ENCODE measurements at places on chromosomes 6 and 20. TPM values are rescaled to one million over a fixed set of nuclear protein-coding genes. Genes with fewer than 3 reads are reported as not detected.

The VGLL2 gene
- total RNA-seq, result not detected

The ANKRD66 gene
- not detected for total RNA-seq

The TINAG gene
- not detected for total RNA-seq

The NKAPL gene
- total RNA-seq, result 1.2 TPM

The LY86 gene
- total RNA-seq, result not detected

The TMEM217 gene
- total RNA-seq, result 15.5 TPM

The PTGIS gene
- total RNA-seq, result 1.8 TPM

The MATN4 gene
- total RNA-seq, result not detected

The AGPAT4 gene
- total RNA-seq, result 6.1 TPM

The PNPLA1 gene
- total RNA-seq, result not detected

The ID4 gene
- 0.04 TPM for total RNA-seq

The ANGPT4 gene
- not detected for total RNA-seq

The TMEM244 gene
- total RNA-seq, result not detected

The SPDEF gene
- not detected for total RNA-seq

The RIPPLY2 gene
- total RNA-seq, result not detected

The MYBL2 gene
- 41.9 TPM for total RNA-seq

The ENPP4 gene
- 8.7 TPM for total RNA-seq

The OPRM1 gene
- not detected for total RNA-seq

The CRIP3 gene
- not detected for total RNA-seq

The CRISP2 gene
- not detected for total RNA-seq

The PPP1R3G gene
- 0.39 TPM for total RNA-seq

The SLC26A8 gene
- total RNA-seq, result under 0.01 TPM

The ZNF391 gene
- 0.71 TPM for total RNA-seq

The USP49 gene
- total RNA-seq, result 3.2 TPM

The ZBTB12 gene
- total RNA-seq, result 3.5 TPM

The TREML2 gene
- total RNA-seq, result not detected

The SLPI gene
- not detected for total RNA-seq

The C20orf144 gene
- total RNA-seq, result 0.11 TPM

The TAAR1 gene
- total RNA-seq, result not detected

The PACSIN1 gene
- total RNA-seq, result not detected

The SLC17A4 gene
- total RNA-seq, result not detected

The TRAPPC3L gene
- total RNA-seq, result 0.04 TPM

The MYCT1 gene
- total RNA-seq, result 148 TPM

The C6orf132 gene
- not detected for total RNA-seq

The OLIG3 gene
- total RNA-seq, result not detected

The NINL gene
- 10.1 TPM for total RNA-seq

The CSNK2B gene
- total RNA-seq, result 98.5 TPM

The EFCAB8 gene
- total RNA-seq, result 0.07 TPM

The PPP1R14C gene
- total RNA-seq, result 0.04 TPM

The CALHM6 gene
- total RNA-seq, result 0.32 TPM

The CDKN1A gene
- total RNA-seq, result 133 TPM

The FGD2 gene
- total RNA-seq, result not detected

The C20orf202 gene
- total RNA-seq, result not detected

The GSTA3 gene
- total RNA-seq, result not detected

The PXDC1 gene
- 104 TPM for total RNA-seq

The PLN gene
- total RNA-seq, result 0.04 TPM

All from pulmonary artery endothelial cell (primary cell).